H9 (cell line): ENCODE measurements at places on chromosomes 1 and 21.
A peak's percentile ranks its signal among the peaks of the same experiment; 100 is the strongest.

DNA sequence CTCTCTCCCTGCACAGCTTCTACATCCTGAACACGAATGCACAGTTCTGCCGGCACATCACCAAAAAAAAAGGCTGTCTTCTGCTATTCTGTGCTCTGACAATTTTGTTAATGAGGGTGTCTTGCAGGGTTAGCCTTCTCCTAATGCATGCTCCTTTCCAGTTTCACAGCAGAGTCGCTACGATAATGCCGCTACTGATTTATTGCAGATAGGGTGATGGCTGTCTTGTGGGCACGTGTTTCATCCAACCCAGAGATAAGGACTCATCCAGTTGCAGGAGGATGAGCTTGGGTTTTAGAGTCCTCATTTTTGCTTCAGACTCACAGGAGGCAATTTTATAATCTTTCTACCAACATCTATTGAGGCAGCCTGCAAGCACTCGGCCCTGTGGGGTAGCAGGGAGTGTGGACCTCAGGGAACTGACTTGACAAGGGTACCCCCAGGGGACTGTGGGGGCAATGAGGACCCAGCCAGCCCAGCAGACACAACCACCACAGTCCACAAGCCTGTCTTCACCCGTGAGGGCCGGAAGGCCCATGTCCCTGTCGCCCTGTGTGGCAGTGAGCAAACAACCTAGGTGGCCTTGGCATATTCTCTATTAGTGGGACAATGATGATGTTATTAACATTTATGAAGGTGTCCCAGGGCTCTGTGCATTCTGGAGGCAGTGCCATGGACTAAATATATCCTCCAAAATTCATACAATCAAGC lies 15.4 kb upstream of the UTS2 start:
- H3K4me3 ChIP-seq: no peak overlapping the region
- H3K4me1 ChIP-seq: no peaks in the 10 kb centered on the region

DNA sequence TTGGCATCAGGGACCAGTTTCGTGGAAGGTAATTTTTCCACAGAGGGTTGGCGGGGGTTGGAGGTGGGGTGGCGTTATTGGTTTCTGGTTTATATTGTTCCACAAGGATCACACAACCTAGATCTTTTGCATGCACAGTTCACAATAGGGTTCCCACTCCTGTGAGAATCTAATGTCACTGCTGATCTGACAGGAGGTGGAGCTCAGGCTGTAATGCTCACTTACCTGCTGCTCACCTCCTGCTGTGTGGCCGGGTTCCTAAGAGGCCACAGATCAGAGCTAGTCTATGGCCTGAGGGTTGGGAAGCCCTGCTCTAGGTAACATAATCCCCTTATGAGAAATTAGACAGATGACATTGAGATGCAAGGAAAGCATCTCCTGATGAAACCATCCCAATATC lies 12.6 kb downstream of the GBP5 start:
- H3K36me3 ChIP-seq: no peaks in the 10 kb centered on the region
- no peak overlapping the region for H3K4me3 ChIP-seq
- DNase-seq: peak; percentile 29
- H3K4me1 ChIP-seq: peaks cover 4% of the 10 kb centered on the region; the same call in 1 of the 2 replicates

DNA sequence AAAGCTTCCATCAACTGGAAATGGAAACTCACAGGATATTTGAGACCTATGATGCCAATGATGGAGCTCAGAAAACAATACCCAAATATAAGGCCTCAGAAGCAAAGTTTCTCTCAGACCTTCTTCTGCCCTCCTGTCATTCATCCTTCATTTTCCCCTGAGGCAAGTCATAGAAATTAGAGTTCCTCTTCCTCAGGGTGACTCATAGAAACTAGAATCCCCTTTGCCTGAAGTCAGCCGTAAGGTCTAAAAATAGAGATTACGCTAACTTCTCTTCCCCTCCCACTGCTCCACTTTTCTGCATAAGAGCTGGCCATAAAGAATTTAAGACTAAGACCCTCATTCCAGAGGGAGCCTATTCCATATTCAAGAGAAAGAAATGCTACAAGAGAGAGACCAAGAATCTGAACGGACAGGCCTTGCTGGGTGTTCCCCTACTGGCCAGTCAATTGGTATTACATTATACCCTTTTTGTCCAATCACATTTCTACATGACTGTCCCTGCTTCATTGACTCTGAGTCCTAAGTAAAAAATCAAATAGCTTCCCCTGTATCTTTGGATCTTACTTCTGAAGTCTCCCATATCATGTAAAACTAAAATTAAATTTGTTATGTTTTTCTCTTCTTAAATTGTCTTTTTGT lies 994.9 kb downstream of the ADGRL2 start:
- H3K4me1 ChIP-seq: no peaks in the 10 kb centered on the region
- no peak for DNase-seq
- H3K27ac ChIP-seq: no peak overlapping the region
- H3K4me3 ChIP-seq: no peak overlapping the region

DNA sequence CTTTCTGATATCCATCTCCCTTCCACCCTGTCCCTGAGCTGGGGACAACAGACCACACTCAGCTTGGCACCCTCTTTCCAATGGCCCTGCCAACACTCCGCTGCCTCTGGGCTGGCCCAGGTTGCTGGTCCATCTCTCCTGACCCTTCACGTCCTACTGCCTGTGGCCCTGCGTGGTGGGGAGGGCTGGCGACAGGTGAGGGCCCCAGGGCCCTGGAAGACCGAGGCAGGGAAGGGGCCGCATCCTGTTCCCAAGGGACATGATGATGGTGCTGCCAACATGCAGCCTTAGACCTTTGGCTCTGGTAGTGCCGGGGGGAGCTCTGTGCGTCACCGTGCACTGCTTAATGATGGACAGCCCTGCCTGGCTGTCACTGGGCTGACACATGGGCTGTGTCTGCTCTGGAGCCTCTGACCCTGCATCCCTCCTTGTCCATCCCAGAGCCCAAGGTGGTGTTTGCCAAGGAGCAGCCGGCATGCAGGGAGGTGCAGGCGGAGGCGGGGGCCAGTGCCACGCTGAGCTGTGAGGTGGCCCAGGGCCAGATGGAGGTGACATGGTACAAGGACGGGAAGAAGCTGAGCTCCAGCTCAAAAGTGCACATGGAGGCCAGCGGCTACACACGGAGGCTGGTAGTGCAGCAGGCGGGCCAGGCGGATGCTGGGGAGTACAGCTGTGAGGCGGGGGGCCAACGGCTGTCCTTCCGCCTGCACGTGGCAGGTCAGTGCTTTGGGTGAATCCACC lies 65.2 kb downstream of the OBSCN start:
- H3K27me3 ChIP-seq: no peaks in the 10 kb centered on the region
- no peak overlapping the region for H3K27ac ChIP-seq
- DNase-seq: peak; percentile 24
- no peak overlapping the region for H3K4me3 ChIP-seq

DNA sequence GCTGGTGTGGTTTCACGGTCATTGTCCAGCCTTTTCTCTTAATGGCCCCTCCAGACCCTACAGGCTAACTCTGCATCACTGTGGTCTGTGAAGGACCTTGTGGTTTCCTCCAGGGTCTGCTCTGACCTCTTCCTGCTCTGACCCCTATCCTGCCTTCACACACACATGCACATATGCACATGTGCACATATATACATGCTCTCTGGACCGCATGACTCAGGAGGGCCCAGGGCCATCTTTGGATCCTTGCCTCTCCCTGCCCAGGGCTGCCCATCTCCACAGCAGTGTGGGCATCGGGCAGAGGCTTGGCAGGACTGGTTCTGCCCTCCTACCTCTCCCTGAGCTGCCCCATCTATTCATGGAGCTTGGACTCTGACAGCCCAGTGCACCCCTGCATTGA lies 510.9 kb downstream of the PTPRU start:
- DNase-seq: no peak
- H3K4me1 ChIP-seq: no peaks in the 10 kb centered on the region
- H3K36me3 ChIP-seq: no peaks in the 10 kb centered on the region
- no peak overlapping the region for H3K4me3 ChIP-seq
- H3K27me3 ChIP-seq: no peaks in the 10 kb centered on the region

DNA sequence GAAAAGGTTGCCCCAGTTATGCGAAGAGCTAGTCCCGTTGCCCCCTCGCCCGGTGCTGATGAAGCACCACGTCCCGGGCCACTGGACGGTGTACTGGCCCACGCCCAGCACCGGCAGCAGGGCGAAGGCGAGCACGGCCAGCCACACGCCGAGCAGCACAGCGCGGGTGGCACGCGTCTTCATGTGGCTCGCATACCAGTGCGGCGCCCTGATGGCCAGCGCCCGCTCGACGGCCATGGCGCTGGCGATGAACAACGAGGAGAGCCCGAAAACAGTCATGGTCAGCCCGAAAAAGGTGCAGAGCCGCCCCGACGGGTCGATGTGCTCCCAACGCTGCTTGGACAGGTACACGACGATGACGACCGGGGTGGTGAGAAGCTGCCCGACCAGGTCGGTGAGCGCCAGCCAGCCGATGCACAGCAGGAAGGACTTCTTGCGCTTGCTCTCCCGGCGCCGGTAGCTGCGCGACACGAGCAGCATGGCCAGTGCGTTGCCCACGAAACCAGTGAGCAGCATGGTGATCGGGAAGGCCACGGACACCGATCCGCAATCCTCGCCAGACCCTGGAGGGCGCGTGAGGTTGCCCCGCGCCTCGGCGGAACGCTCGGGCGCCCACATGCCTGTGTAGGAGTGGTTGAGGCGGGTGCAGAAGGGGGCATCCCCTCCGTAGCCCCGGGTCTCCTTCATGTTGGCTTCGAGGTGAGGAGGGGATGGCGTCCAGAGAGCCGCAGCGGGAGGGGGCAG lies 553 bp downstream of the PTGER3 start:
- DNase-seq: peak; percentile 62
- 0 out of 2 replicates have a peak, but pooled peaks cover 2% of the 10 kb centered on the region for H3K4me1 ChIP-seq
- no peaks in the 10 kb centered on the region for H3K36me3 ChIP-seq
- H3K27me3 ChIP-seq: peaks cover 10% of the 10 kb centered on the region; the same call in 1 of the 2 replicates

DNA sequence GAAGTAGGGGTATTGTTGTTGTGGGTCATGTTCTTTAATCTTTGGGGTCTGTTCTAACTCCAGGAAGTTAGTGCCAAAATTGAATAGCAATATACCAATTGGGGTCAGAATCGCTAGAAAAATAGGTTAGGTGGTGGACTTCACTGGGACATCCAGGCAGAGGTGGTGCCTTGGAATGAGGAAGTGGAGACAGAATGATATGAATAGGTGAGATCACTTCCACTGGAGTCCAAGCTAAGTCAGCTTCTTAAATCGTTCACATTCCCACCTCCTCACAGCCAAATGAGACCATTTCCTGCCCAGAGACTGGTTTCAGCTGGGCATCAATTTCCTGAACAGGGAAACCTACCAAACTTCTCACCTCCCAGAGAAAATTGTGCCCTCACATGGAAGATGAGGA lies 137.8 kb upstream of the RAB4A start:
- H3K27ac ChIP-seq: no peak overlapping the region
- no peaks in the 10 kb centered on the region for H3K27me3 ChIP-seq
- no peaks in the 10 kb centered on the region; the same call in 1 of the 2 replicates for H3K4me1 ChIP-seq
- no peak for DNase-seq
- H3K4me3 ChIP-seq: no peak overlapping the region

DNA sequence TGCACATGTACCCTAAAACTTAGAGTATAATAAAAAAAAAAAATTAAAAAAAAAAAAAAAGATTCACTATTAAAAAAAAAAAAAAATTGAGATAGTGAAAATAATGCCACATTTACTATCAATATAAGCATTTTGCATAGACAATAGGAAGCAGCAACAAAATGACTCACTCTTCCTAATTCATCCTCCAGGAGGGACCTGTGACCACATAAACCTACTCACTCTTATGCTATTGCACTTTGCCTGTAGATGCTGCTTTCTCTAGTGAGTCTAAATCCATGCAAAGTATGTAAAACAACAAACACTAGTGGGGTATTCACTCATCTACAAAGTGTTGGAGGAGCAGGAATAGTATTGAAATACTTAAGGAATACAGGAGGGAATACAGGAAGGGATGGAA lies 2.9 kb downstream of the OR10J5 start:
- no peak overlapping the region for H3K27ac ChIP-seq
- H3K4me3 ChIP-seq: no peak overlapping the region
- DNase-seq: no peak
- H3K4me1 ChIP-seq: no peaks in the 10 kb centered on the region
- H3K36me3 ChIP-seq: peaks cover under 1% of the 10 kb centered on the region; the same call in 1 of the 3 replicates

GRCh38 chr1:186183219-186183618 lies 191.8 kb downstream of the TPR start:
- no peak overlapping the region for H3K4me3 ChIP-seq
- H3K36me3 ChIP-seq: no peaks in the 10 kb centered on the region

GRCh38 chr1:224182057-224182865 lies 779 bp upstream of the DEGS1 start:
- H3K4me3 ChIP-seq: peak overlapping the region; percentile 81
- H3K27me3 ChIP-seq: no peaks in the 10 kb centered on the region
- H3K36me3 ChIP-seq: peaks cover 27% of the 10 kb centered on the region
- no peaks in the 10 kb centered on the region for H3K4me1 ChIP-seq
- no peak overlapping the region for H3K27ac ChIP-seq

DNA sequence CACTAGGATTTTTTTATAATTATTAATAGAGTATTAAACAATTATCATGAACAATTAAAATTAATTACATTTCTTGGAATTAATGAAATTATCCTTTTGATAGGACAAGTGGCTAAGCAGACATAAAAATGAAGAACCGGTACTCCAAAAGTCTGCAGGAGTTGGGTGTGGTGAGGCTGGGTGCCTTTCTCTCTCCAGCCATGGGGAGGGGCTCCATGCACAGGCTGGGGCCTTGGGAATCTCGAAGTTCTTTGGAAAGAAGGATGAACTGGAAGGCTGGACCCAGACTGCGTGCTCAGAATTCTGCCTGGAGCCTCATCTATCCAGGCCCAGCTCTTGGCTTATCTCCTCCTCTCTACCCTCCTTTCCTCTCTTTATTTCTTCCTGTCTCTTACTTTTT lies 94.1 kb downstream of the ACTL8 start:
- no peak overlapping the region for H3K4me3 ChIP-seq
- H3K4me1 ChIP-seq: no peaks in the 10 kb centered on the region
- no peaks in the 10 kb centered on the region; the same call in 2 of the 3 replicates for H3K36me3 ChIP-seq
- H3K27ac ChIP-seq: no peak overlapping the region
- DNase-seq: no peak
- H3K27me3 ChIP-seq: no peaks in the 10 kb centered on the region; the same call in 1 of the 2 replicates

- no peak for DNase-seq
- no peak overlapping the region for H3K27ac ChIP-seq
- H3K4me1 ChIP-seq: no peaks in the 10 kb centered on the region
- H3K27me3 ChIP-seq: no peaks in the 10 kb centered on the region
- no peak overlapping the region for H3K4me3 ChIP-seq
- H3K36me3 ChIP-seq: no peaks in the 10 kb centered on the region; the same call in 2 of the 3 replicates
Measured at GRCh38 chr21:14452031-14452726, 69.2 kb upstream of the HSPA13 start.

GRCh38 chr1:18348354-18348753 lies 132.4 kb upstream of the KLHDC7A start:
- 0 out of 2 replicates have a peak, but pooled peaks cover 2% of the 10 kb centered on the region for H3K4me1 ChIP-seq
- no peaks in the 10 kb centered on the region for H3K27me3 ChIP-seq
- no peak overlapping the region for H3K27ac ChIP-seq
- no peak overlapping the region for H3K4me3 ChIP-seq
- DNase-seq: no peak

GRCh38 chr1:88701275-88701674 lies 17.2 kb downstream of the PKN2 start:
- no peak overlapping the region for H3K4me3 ChIP-seq
- H3K27me3 ChIP-seq: no peaks in the 10 kb centered on the region
- peaks cover 11% of the 10 kb centered on the region; the same call in 1 of the 2 replicates for H3K36me3 ChIP-seq
- no peak for DNase-seq
- H3K4me1 ChIP-seq: no peaks in the 10 kb centered on the region
- no peak overlapping the region for H3K27ac ChIP-seq

- peak; percentile 93 for DNase-seq
- H3K4me3 ChIP-seq: no peak overlapping the region
- peaks cover 21% of the 10 kb centered on the region for H3K36me3 ChIP-seq
- peaks cover 5% of the 10 kb centered on the region; the same call in 1 of the 2 replicates for H3K4me1 ChIP-seq
- H3K27ac ChIP-seq: no peak overlapping the region
Measured at GRCh38 chr1:3471356-3472087, 17.1 kb downstream of the ARHGEF16 start.
